Ascending aorta (tissue), 2 donors: ENCODE measurements at places on chromosomes 12 and 14.

DNA sequence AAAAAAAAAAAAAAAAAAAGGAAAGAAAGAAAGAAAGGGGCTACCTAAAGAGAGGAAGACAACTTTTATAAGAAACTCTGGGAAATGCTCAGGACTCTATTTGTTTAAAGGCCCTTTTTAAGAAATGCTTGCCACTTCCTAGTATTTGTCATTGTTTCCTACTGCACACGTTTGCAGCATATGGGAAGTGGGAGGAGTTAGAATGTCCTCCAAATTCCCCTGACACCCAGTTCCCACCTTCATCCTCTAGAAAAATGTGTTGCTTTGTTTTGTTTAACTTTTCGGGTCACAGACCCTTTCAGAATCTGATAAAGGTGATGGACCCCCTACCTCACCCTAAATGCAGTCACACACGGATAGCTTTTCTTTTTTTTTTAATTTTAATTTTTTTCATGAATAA is 40.8 kb downstream of the NINJ2 start:
- no peak overlapping the region for H3K27ac ChIP-seq
- no peaks in the 10 kb centered on the region for H3K4me1 ChIP-seq
- no peak overlapping the region for H3K4me3 ChIP-seq
- no peaks in the 10 kb centered on the region for H3K36me3 ChIP-seq
- DNase-seq = no peak

- H3K4me1 ChIP-seq = peaks cover 4% of the 10 kb centered on the region
- no peaks in the 10 kb centered on the region for H3K36me3 ChIP-seq
- no peaks in the 10 kb centered on the region for H3K27me3 ChIP-seq
- H3K27ac ChIP-seq = no peak overlapping the region
- DNase-seq = no peak
These were observed 66.6 kb downstream of the FBXL14 start for GRCh38 chr12:1527789-1528188.

DNA sequence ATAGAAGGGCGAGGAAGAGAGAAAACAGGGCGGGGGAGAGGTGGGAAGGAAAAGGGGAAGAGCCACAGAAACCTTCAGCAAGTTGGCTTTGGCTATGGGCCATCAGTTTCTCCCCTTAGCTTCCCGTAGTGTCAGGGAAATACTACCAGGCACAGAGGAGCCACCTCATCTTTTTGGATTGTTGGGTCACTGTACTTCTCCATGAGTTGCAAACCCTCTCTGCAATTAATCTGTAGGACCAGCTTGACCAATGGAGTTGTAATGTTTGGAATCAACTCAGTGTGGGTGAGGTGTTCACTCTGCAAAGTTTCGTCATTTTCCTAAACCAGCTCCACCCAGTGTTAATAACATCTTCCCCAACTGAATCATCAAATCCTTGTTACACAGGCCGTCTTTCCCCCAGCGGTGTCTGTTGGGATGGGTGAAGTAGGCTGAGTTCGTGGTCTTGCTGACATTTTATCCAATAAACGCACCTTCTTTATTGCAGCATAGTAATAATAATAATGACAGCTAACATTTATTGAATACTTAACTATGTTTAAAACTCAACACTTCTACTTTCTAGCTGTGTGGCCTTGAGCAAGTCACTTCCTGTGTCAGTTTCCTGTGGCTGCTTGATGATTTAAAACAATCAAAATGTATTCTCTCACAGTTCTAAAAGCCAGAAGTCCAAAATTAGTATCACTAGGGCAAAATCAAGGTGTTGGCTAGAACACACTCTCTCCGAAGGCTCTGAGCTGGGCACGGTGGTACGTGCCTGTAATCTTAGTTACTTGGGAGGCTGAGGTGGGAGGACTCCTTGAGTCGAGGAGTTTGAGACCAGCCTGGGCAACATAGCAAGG is 8.1 kb upstream of the GLTP start:
- no peaks in the 10 kb centered on the region for H3K4me1 ChIP-seq
- DNase-seq = no peak
- H3K4me3 ChIP-seq = no peak overlapping the region
- no peaks in the 10 kb centered on the region for H3K36me3 ChIP-seq
- H3K27me3 ChIP-seq = no peaks in the 10 kb centered on the region

GRCh38 chr12:76080017-76080728 is 4.3 kb downstream of the NAP1L1 start:
- H3K4me1 ChIP-seq = peaks cover 9% of the 10 kb centered on the region
- no peak for DNase-seq
- H3K36me3 ChIP-seq = no peaks in the 10 kb centered on the region

GRCh38 chr12:3753544-3754284 is 805 bp upstream of the CRACR2A start:
- peak overlapping the region; percentile 57 for H3K4me3 ChIP-seq
- no peaks in the 10 kb centered on the region for H3K36me3 ChIP-seq
- no peaks in the 10 kb centered on the region for H3K4me1 ChIP-seq
- DNase-seq = no peak
- no peak overlapping the region for H3K27ac ChIP-seq

GRCh38 chr12:49279706-49280159 is 14.9 kb downstream of the TUBA1C start:
- no peak overlapping the region for H3K4me3 ChIP-seq
- H3K27ac ChIP-seq = no peak overlapping the region
- no peaks in the 10 kb centered on the region for H3K4me1 ChIP-seq
- H3K27me3 ChIP-seq = no peaks in the 10 kb centered on the region

DNA sequence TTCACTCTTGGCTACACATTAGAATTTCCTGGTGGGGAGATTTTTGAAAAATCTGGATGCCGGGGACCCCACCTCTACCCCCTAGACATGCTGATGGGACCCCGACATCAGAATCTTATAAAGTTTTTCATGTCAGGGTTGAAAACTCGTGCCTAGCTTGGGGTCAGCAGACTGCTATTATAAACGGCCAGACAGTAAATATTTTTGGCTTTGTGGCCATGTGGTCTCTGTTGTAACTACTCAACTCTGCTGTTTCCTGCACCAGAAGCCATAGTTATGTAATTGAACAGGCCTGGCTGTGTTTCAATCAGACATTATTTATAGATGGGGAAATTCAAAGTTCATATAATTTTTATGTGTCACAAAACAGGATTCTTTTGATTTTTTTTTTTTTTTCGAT is 41.6 kb downstream of the ACACB start:
- DNase-seq = no peak
- H3K4me1 ChIP-seq = no peaks in the 10 kb centered on the region
- H3K36me3 ChIP-seq = no peaks in the 10 kb centered on the region
- H3K4me3 ChIP-seq = no peak overlapping the region
- H3K27ac ChIP-seq = peak overlapping the region; percentile 41

DNA sequence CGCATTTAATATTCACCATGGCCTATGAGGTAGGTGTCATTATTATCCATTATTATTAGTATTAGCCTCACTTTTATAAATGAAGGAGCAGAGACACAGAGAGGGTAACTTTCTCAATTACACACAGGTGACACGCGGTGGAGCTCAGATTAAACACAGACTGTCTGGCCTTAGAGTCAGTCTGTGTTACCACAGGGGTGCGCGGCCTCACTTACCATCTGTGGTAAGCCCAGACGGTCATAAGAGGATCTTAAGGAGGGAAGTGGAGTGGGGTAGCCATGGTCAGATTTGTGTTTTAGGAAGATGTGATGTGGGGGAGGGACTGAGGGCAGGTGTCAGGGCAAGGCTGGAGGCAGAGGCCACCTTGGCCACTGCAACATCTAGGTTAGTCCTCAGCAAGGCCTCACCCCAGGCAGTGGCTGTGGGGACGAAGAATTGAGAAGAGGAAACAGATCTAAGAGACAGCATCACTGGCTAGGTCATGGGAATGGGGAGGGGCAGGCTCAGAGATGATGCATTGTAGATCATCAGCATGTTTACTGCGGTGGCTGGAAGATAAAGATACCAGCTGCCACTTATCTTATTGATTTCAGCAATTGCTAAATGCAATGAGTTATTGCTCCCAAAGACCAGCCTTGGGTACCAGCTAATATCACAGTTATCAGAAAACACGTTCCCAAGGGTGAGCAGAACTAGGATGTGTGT is 67.1 kb downstream of the SERPINA3 start:
- no peaks in the 10 kb centered on the region for H3K4me1 ChIP-seq
- H3K36me3 ChIP-seq = no peaks in the 10 kb centered on the region
- no peak overlapping the region for H3K27ac ChIP-seq
- H3K4me3 ChIP-seq = no peak overlapping the region
- H3K27me3 ChIP-seq = no peaks in the 10 kb centered on the region
- DNase-seq = no peak

GRCh38 chr12:16568873-16569272 is 37.1 kb downstream of the LMO3 start:
- no peaks in the 10 kb centered on the region for H3K36me3 ChIP-seq
- H3K27me3 ChIP-seq = no peaks in the 10 kb centered on the region
- H3K4me3 ChIP-seq = no peak overlapping the region
- DNase-seq = no peak
- H3K4me1 ChIP-seq = no peaks in the 10 kb centered on the region
- H3K27ac ChIP-seq = no peak overlapping the region

- no peaks in the 10 kb centered on the region for H3K27me3 ChIP-seq
- peak overlapping the region; percentile 95 for H3K4me3 ChIP-seq
These were observed 2.0 kb downstream of the YBX3 start for GRCh38 chr12:10720974-10721650.

GRCh38 chr14:73610687-73611086 is 1.6 kb upstream of the ACOT6 start:
- no peaks in the 10 kb centered on the region for H3K27me3 ChIP-seq
- no peak overlapping the region for H3K27ac ChIP-seq
- DNase-seq = no peak
- no peaks in the 10 kb centered on the region for H3K4me1 ChIP-seq
- no peak overlapping the region for H3K4me3 ChIP-seq

- DNase-seq = no peak
- H3K36me3 ChIP-seq = no peaks in the 10 kb centered on the region
- H3K4me1 ChIP-seq = no peaks in the 10 kb centered on the region
- H3K27ac ChIP-seq = no peak overlapping the region
- no peaks in the 10 kb centered on the region for H3K27me3 ChIP-seq
- H3K4me3 ChIP-seq = no peak overlapping the region
These were observed 112.6 kb upstream of the ARHGAP5 start for GRCh38 chr14:31964490-31964889.

GRCh38 chr14:71701990-71702389 is 230.2 kb upstream of the RGS6 start:
- H3K27ac ChIP-seq = no peak overlapping the region
- no peaks in the 10 kb centered on the region for H3K4me1 ChIP-seq
- no peaks in the 10 kb centered on the region for H3K27me3 ChIP-seq

- H3K27me3 ChIP-seq = no peaks in the 10 kb centered on the region
- DNase-seq = no peak
- no peaks in the 10 kb centered on the region for H3K4me1 ChIP-seq
- peaks cover 65% of the 10 kb centered on the region for H3K36me3 ChIP-seq
These were observed 6.7 kb downstream of the SLC2A3 start for GRCh38 chr12:7929083-7929792.

GRCh38 chr12:126474703-126475102 is 1409.5 kb downstream of the AACS start:
- DNase-seq = no peak
- H3K4me1 ChIP-seq = no peaks in the 10 kb centered on the region
- no peak overlapping the region for H3K27ac ChIP-seq

GRCh38 chr14:93263416-93263815 is 56.4 kb downstream of the UBR7 start:
- peaks cover 28% of the 10 kb centered on the region for H3K36me3 ChIP-seq
- H3K27ac ChIP-seq = no peak overlapping the region
- no peak for DNase-seq

GRCh38 chr12:120579179-120579578 is 2.0 kb downstream of the POP5 start:
- H3K27me3 ChIP-seq = no peaks in the 10 kb centered on the region
- H3K4me3 ChIP-seq = no peak overlapping the region
- H3K36me3 ChIP-seq = peaks cover 53% of the 10 kb centered on the region
- H3K27ac ChIP-seq = no peak overlapping the region
- DNase-seq = no peak

DNA sequence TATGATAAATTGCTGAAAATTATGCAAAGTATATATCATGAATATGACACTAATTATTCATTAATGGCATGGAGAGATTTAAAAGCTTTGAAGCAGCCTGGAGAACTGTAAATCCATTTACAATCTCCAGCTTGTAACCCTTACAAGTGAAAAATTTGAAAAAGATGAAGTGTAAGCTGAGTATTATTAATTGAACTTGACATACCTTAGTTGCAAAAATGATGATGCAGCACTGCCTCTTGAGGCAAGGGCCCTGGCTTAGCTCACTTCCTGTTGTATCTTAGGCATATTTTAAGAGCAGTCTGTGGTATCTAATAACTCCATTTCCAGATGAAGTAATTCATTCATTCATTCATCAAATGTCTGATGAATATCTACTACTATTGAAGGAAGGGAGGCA is 158.6 kb downstream of the ANO4 start:
- DNase-seq = no peak
- H3K4me1 ChIP-seq = no peaks in the 10 kb centered on the region
- H3K36me3 ChIP-seq = no peaks in the 10 kb centered on the region
- no peaks in the 10 kb centered on the region for H3K27me3 ChIP-seq
- no peak overlapping the region for H3K4me3 ChIP-seq

- H3K4me1 ChIP-seq = peaks cover 12% of the 10 kb centered on the region
- no peak for DNase-seq
- H3K27me3 ChIP-seq = no peaks in the 10 kb centered on the region
- H3K27ac ChIP-seq = no peak overlapping the region
- no peaks in the 10 kb centered on the region for H3K36me3 ChIP-seq
- H3K4me3 ChIP-seq = no peak overlapping the region
These were observed 87.9 kb downstream of the VCPKMT start for GRCh38 chr14:50028458-50028857.

DNA sequence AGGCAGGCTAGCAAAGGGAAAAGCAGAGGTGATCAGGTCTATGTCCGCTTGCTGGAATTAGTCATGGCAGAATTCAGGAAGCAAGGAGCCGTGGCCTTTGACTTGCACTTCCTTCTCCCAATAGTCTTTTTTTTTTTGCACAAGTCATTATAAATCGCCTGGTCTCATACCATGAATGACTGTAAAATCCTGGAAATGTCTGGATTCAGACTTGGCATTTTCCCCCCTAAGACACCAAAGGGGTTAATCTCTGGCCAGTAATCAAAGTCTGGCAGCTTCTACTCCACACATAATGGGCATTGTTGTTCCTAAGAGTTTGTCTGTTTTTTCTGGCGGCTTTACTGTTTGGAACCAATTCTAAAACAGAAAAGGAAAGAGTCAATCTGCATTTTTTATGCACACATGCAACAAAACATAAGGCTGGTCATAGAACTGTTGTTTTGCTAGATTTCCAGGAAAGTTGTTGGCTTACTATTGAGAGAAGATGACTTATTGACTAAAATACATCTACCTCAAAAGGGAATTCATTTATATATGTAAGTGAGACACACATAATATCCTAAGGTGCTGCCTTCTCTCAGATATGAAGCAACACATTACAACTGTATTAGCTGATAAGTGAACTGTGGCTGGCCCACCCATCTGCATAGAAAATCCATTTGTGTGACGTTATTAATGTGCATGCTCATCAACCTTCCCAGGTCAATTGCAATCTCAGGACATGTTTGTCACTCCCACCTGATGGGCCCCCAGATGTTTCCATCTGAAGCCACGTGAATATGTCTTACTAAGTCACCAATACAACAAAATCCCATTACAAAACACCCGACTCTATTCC is 157.3 kb downstream of the BTG1 start:
- H3K27me3 ChIP-seq = no peaks in the 10 kb centered on the region
- H3K27ac ChIP-seq = peak overlapping the region; percentile 76
- no peaks in the 10 kb centered on the region for H3K36me3 ChIP-seq
- H3K4me1 ChIP-seq = peaks cover 28% of the 10 kb centered on the region
